ENCODE measurements at places on chromosomes 3 and 15.

- DNase-seq: no peak
Observed at GRCh38 chr3:40872258-40872920, 326.9 kb upstream of the CTNNB1 start.

DNA sequence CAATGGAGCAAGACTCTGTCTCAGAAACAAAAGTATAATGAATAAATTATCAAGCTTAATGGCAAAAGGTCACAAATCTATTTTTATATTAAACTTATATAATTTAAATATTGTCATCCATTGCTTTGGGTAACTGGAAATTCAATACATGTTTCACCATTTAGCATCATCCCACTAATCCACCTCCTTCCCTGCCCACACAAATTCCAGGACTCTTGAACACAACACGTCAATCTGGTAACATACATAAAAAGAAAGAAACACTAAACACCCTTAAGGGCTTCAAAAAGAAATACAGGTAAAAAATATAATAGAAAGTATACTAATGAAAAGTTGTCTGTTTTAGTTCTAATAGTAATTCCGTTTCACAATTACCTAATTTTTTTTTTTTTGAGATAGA is 149.4 kb downstream of the STAG1 start:
- no peak for DNase-seq

DNA sequence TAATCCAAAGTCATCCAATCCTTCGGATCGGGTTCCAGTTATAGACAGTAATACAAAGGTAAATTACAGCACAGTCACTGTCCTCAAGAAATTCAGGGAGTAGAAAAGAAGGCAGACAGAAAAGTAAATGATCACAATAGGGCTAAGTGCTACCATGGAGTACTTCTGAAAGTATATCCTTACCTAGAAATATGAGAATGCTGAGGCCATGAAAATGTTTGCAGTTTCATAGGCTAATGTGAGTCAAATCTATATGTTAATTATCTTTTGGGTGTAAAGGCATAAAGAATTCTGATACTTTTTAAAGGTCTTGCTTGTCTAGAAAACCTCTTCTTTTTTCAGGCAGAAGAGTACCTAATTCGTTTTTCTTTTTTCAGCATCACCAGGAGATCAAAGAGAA is 29.8 kb downstream of the PBRM1 start:
- no peak for DNase-seq

DNA sequence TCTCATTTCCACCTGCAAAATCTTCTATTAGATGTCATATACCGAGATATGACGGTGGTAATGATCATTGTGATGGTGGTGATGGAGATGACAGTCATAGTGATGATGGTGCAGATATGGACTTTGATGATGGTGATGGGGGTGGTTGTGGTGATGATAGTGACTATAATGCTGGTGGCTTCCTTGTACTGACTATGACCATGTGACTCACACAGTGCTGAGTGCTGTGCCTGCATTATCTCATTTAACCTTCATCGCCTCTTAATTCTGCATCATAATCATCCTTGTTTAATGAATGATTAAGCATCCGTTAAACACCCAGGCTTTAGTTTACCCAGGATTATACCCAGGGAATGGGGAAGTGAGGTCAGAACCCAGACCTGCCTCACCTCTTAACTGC is 331.7 kb downstream of the FEZF2 start:
- no peak for DNase-seq

DNA sequence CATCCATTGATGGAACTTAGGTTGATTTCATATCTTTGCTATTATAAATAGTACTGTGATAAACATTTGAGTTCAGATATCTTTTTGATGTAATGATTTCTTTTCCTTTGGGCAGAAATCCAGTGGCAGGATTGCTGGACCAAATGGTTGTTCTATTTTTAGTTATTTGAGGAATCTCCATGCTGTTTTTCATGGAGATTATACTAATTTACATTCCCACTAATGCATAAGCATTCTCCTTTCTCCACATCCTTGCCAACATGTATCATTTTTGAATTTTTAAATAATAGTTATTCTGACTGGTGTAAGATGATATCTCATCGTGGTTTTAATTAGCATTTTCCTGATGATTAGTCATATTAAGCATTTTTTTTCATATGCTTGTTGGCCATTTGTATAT is 144.0 kb upstream of the SUCLG2 start:
- DNase-seq: no peak

DNA sequence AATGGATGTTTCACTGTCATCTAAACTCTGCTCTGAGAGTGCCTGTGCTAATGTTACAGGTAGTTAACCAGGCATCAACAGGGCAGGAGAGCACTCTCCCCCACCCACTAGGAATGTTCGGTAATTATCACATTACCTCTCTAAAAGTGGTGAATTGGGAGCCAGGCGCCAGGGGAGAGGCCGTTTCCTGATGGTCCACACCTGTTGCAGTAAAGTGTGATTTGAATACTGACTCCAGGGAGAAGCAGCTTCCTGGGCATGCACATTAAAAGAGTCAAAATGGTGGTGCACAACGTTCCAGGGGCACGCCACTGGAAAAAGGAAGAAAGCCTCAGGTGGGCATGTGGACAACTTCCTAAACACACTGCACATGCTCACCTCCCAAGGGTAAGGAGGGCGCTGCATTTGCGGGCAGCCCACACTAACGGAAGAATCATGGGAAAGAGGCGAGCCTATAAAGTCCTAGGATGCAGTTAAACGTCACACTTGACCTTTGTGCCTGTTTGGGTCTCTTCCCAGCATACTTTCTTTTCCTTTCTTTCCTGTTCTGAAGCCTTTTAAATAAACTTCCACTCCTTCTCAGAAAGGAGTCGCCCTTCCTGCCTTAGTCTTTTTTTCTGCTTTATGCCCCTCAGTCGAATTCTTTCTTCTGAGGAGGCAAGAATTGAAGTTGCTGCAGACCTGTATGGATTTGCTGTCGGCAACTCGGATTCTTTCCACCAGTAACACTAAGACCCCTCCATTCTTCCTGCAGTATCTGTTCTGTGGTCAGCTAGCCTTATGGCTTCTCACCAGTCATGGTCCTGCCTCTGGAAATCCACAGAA is 28.9 kb upstream of the GPD1L start:
- DNase-seq: peak; percentile 12

- no peak for DNase-seq
Observed at GRCh38 chr3:30538791-30539190, 67.6 kb upstream of the TGFBR2 start.

- no peak for DNase-seq
Observed at GRCh38 chr3:170632780-170633179, 46.9 kb upstream of the SLC7A14 start.

DNA sequence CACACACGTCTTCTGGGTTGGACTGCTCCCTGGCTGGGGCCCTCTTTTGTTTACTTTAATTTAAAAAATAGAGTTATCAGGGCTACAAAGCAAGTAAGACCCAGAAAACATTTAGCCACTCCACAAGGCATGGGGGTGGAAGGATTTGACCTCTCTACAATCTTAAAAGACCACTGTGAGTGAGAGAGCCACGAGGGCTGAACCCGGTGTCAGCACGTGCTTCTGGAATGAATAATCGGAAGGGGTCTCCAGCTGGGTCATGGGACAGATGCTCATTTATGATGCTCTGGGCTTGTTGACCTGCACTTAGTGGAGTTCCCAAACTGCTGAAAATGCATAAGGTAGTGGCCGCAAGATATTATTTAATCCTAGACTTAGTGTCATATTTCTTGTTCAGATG is 52.4 kb downstream of the EIF4E3 start:
- DNase-seq: no peak

DNA sequence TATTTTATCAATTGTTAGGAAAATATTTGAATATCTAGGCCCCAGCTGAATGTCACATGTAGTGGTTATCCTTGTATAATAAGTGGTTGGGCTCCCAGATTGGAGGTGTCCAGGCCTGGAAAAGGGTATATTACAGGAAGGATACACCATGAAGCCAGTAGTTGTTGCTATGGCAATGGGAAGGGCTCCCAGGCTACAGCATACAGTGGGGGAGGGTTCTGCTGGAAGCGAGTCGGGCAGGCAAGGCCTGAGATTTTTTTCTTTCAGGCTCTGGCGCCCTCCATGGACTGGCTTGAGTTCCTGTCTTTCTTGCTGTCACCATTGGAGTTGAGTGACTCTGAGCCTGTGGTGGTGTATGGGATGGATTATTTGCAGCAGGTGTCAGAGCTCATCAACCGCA is 8.9 kb downstream of the ECE2 start:
- DNase-seq: peak; percentile 70

DNA sequence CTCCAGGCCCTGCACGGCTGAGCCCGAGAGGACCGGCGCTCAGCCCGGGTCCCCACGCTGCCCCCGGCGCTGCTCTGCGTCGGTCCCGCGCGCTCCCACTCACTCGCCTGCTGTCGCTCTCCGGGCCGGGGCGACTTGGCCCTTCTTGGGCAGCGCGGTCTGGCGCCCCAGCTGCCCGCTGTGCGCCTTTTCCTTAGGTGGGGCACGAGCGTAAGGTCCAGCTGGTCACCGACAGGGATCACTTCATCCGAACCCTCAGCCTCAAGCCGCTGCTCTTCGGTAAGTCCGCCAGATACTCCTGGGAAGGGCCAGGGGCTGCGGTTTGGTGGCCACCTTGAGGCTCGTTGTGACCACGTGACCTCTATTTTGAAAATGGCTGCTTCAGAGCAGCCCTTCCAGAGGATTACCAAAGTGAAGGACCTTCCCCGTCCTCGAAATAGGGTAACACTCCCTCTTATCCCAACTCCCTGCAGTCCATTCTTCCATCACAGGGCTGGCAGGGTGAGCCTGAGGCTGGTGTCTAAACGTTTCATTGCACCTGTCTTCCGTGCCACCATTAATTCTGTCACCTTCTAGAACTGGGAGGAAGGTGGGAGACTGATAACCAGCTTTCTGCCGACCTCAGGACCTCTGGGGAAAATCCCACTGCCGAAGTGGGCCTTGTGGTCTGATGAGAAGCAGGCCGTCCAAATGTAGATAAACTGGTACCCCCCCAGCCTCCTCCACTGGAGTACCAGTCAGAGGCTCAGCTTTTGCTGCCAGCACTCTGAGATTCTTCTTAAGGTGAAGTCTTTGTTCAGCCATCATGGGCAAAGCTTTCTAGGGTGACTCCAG is 812 bp downstream of the P4HTM start:
- DNase-seq: no peak

DNA sequence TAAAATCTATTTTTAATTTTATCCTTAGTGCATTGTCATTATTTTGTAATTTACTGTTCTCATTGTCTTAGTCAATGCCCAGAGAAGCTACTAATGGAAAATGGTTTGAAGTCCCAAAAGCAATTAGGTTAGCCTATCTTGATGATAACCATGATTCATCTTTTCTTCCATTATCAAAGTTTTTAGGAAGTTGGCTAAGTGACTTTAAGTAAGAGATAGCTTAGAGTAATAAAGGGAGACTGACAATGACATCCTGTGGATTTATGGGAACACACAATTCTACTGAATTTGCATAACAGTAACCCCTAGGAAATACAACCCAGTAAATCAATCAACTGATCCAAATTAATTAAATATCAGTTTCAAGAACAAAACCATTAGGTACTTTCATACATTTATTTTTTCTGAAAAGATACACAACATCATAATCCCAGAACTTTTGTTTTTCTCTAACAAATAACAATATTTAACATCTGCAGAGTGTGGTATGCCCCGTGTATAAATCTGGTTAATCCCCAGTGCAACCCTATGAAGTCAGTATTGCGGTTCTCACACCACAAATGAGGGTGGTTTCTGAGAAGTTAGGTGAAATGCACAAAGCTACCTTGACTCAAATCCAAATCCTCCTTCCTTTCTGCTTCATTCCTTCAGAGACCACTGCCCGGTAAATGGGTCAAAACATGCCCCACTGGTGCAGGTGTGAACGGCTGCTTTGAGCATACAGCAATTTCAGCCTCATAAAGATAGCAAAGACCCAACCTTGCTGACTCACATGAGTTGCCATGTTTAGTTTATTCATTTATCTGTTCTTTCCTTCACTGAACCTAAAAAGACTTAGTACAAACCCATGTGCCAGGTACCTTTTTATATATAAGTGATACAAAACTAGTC is 202.1 kb downstream of the TBL1XR1 start:
- DNase-seq: no peak

DNA sequence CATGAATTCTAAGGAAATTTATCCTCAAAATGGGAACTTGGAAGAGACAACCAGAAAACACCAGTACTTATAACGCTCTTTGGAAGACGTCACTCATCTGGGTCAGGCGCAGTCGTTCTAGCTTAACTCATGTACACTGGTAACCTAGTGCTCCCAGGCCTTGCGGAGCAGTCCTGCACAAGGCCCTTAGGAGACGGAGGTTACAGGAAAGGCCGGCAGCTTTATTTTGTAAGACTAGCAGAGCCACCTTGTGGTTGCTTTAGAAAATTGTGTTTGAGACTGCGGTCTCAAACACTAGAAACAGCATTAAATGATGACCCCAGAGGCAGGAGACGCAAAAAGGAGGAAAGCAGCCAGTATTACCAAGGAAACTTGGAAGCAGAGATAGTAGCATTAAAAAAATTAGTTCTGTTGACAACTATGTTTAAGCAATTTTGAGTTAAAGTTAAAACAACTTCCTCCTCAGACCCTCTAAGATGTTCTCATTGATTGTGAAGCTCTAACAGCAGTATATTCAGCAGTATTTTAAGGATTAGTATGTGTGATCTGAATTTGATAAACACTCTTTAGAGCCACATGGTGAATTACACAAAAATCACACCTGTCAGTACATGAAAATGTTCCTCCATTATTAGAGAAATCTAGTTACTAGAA is 141.9 kb upstream of the C2CD4B start:
- DNase-seq: peak; percentile 25

GRCh38 chr3:25025236-25025635 is 402.8 kb upstream of the RARB start:
- DNase-seq: no peak

DNA sequence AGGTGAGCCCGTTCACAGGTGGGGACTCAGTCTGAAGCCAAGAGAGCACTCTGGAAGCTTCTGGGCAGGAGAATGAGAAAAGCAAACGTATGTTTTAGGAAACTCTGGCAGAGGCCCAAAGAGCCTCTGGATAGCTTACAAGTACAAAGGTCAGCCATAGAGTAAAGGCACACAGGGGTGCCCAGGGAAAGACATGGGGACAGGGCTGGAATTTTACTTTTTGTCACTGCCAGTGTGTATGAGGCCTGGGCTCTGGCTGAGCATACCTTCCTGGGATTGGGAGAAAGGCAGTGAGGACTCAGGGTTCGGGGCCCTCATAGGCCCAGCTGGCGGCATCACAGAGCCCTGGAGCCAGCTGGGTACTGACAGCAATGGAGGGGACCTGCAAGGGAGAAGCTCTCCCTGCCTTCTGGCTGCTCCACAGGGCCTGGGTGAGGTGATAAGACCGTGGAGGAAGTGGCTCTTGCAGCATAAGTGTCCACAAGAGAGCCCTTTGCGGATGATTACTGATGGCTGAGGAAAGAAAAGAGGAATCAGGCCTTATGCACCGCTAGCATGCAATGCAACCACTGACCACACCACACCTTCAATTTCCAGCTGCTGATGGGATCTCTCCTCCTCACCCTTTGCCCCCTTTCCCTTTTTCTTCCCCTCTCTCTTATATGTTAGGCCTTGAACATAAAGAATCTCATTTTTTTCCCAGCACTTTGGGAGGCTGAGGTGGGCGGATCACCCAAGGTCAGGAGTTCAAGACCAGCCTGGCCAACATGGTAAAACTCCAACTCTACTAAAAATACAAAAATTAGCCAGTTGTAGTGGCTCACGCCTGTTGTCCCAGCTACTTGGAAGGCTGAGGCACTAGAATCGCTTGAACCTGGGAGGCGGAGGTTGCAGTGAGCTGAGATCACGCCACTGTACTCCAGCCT is 25.1 kb upstream of the BCL2L10 start:
- no peak for DNase-seq
